AML-193 (cell line): ENCODE measurements at places on chromosomes 12 and 14.

DNA sequence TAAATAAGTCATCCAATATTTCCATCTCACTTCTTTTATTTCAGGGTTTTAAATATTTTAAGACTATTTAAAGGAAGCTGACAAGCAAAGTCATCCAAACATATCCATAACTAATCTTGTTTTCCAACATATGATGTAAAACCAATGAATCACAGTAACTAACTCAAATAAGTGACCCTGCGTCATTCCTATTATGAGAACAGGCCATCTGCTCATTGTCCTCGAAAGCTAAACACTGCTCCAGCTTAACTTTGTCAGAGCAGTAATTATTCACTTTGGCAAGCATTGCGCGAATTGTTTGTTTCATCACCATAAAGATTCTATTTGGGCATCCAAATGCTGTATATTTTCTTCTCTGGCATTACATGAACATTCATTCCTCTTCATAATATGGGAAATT lies 99.1 kb downstream of the CAPZA3 start:
- no peak for DNase-seq

DNA sequence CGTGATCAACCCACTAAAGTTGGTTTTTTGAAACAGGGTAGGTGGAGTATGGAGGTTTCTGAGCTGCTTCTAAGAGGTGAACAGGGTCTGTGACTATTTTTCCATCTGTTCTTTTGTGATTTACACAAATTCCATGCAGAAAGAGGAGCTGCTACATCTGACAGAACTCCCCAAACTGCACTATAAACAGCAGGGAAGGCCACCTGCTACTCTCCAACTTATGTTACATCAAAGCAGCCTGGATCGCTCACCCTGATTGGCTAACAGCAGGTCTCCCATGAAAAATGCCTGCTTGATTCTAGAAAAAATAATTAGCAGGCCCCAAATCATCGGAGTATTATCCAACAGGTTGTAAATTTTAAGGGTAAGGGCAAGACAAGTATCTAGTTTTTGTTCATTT lies 282.9 kb upstream of the FLRT2 start:
- no peak for DNase-seq

- no peak for DNase-seq
Measured at GRCh38 chr12:122155705-122156104, 18.3 kb downstream of the IL31 start.

GRCh38 chr12:100027671-100028070 lies 42.9 kb upstream of the ANKS1B start:
- no peak for DNase-seq

GRCh38 chr12:90915353-90915752 lies 39.6 kb downstream of the CCER1 start:
- DNase-seq: no peak

GRCh38 chr12:64186789-64187188 lies 35.3 kb downstream of the KICS2 start:
- no peak for DNase-seq

DNA sequence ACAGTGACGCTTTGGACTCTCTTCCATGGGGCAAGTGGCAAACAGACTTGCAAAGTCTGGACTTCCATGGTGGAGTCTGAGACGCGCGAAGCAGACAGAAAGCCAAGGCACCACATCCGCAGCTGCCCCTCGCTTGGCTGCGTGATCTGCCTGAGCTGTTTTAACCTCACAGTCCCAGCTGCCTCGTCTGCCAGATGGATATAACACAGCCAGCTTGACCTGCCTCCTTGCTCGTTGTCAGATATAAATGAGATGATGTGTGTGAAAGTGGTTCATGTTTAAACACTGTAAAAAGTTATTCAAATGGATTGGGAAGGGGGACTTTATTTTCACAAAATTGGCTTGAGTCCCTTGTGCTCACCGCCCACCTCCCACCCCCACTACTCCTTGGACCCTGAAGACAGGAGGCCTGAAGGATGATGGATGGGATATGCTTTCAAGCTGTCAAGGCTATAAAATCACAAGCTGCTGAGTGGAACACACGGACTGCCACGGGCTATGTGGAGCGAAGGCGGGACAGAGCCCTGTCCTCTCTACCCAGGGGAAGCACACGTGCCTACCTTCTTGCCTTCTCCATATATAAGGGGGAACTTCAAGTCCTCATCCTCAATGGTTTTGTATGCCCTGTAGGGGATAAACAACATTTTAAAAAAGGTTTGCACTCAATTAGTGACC lies 226.9 kb downstream of the MON2 start:
- no peak for DNase-seq

GRCh38 chr14:56461276-56462275 lies 118.0 kb upstream of the TMEM260 start:
- DNase-seq: no peak
